ENCODE measurements at places on chromosomes 5 and 9.

GRCh38 chr5:88691945-88692868 is 190.8 kb downstream of the MEF2C start:
- DNase-seq: no peak

DNA sequence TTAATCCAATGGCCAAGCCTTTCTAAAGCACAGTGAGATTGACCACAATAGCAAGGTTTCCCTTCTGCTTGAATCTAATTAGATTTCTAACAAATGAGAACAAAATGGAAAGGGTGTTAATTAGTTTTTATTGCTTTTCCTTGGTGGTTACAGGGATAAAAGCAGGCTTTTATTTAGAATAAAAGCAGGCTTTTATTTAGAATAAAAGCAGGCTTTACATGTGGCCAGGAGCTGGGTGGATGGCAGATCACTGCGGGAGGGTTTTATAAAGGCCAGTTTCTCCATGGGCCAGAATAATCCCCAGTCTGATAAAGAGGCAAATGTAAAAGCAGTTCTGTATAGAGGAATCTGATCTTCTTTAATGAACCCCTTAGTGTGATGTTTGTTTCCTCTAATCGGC is 470.2 kb downstream of the TMEM232 start:
- no peak for DNase-seq

- no peak for DNase-seq
Observed at GRCh38 chr9:129919841-129920240, 84.6 kb downstream of the USP20 start.

DNA sequence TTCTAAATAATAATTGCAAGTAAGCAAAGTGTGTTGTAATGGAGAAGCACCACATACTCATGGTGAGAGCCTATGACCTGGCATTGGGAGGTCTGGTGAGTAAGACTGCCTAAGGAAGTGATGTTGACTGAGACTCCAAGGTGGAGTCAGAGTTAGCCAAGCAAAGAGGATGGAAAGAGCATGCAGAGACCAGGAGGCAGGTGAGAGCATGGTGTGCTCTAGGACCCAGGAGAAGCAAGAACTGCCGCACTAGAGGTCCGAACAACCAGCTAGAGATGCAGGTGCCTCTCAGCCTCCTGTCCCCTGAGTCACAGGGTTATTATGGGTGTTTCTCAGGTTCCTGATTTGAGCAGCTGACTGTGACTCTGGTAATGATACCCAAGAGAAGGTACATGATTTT is 27.3 kb downstream of the ANP32B start:
- no peak for DNase-seq

GRCh38 chr5:174311531-174312269 is 266.2 kb downstream of the NSG2 start:
- DNase-seq: no peak

GRCh38 chr9:27379311-27380251 is 82.6 kb upstream of the EQTN start:
- DNase-seq: no peak

GRCh38 chr5:77397686-77398292 is 94.3 kb downstream of the WDR41 start:
- DNase-seq: no peak

DNA sequence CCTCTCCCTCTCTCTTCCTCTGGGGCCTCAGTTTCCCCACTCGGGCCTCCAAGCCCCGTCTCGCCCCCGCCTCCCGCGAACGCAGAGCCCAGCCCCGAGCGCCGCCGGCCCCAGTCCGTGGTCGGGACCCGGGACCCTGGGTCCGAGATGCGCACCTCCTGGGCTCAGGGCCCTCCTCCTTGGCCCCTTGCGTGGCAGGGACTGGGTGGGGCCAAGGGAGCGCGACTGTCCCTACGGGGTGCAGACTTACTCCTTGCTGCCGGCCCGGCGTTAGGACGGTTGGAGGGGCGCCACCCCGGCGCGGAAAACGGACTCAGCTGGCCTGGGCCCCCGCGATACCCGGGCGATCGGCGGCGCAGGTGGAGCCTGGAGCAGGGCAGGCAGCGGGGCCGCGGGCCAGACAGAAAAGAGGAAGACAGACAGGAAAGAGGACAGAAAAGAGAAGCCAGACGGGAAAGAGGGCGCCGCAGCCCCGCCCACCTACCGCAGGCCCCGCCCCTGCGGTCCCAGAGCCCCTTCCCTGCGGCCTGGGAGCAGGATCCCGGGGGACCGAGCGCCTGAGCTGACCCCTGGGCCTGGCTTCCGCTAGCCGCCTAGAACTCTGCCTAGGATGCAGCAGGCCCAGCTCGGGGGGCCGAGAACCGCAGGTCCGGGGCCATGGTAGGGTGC is at the start of gene GBGT1:
Gene GBGT1, minus strand, starts transcription at position 411 of the 669 bp plus-strand sequence. CDS start 1,502 bp downstream, outside the sequence.
- no peak for DNase-seq

DNA sequence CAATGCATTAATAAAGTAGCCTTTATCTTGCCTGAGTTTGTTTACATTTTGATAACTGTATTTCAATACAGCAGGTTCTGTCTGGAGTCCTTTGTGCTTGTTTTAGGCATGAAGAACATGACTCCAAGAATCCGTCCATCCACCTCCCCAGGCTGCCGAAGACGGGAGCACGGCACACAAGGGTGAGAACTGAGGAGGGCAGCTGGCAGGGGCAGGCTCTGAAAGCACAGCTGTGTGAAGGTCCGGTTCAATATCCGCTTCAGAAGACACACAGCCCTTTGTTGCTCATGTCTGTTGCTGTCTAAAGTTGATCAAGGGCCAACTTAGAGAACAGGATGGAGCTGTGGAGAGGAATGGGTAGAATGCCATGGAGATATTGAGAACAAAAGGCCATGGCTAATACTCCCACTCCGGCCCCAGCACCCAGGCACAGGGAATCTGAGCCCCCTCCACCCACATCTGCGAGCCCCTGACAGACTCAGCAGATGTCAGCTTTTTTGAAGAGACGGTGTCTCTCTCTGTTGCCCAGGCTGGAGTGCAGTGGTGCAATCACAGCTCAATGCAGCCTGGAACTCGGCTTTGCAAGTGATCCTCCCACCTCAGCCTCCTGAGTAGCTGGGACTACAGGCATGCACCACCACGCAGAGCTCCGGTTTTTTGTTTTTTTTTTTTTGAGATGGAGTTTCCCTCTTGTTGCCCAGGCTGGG is 58.5 kb upstream of the GNE start:
- DNase-seq: no peak

GRCh38 chr5:68872088-68872839 is 221.6 kb upstream of the SLC30A5 start:
- DNase-seq: no peak

GRCh38 chr5:1734271-1734907 is 65.2 kb downstream of the MRPL36 start:
- DNase-seq: no peak

- no peak for DNase-seq
Observed at GRCh38 chr5:139158791-139159190, 39.4 kb downstream of the SIL1 start.

GRCh38 chr9:71985297-71985911 is 74.0 kb downstream of the C9orf85 start:
- DNase-seq: no peak

- no peak for DNase-seq
Observed at GRCh38 chr9:4298255-4299004, 1.4 kb downstream of the GLIS3 start.

GRCh38 chr5:74766418-74766848 is 484 bp downstream of the GFM2 start:
- DNase-seq: no peak

DNA sequence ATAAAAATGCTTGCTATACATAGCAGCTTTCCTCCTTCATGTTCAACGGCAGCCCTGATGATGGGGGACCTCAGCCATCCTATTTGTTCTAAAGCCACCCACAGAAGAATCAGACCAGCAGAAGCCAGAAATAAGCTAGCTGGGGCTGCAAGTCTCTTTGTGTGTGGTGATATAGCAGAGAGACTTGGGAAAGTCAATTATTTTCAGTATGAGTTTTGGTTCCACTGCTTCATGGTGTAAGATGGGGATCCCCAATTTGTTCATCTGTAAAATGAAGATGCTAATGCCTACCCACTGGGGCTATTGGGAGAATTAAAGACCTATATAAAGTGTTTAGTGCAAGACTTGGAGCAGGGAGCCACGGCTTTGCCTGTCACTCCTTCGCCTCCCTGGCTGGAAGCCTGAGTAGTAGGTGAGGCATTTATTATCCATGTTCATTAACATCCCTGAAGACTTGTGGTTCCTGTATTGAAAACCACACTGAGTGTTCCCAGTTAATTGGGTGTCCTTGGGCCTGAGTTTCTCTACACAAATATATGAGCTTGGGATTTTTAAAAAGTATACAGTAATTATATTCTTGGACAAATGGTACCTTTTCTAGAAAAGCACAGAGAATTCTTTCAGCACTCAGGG is 210.1 kb upstream of the SLC24A2 start:
- DNase-seq: no peak

DNA sequence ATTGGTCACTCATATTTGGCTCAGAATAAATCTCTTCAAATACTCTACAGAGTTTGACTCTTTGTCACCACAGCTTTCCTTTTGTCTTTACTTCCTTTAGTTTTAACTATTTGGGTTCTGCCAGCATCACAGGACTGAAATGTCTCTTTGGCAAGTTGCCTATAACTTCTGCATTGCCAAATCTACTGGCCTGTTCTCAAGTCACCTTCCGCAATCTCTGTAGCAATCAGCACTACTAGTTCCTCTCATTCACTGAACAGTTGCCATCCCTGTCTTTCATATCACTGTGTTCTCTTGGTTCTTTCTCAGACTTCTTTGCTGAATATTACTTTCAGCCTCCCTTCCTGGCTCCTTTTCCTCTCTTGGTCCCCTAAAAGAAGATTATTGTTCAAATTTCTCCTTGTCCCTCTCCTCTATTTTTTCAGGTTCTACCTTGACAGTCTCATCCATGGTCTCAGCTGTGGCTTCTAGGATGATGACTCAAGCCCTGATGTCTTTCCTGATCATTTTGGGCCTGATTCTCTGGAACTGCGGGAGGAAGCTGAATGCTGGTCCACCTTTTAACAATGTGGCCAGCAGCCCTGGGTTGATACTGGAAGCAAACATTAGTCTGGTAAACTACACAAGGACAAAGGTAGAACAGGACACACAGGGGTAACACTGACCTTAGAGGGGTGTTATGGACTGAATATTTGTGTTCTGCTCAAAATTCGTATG is 44.0 kb upstream of the LIFR start:
- DNase-seq: no peak

DNA sequence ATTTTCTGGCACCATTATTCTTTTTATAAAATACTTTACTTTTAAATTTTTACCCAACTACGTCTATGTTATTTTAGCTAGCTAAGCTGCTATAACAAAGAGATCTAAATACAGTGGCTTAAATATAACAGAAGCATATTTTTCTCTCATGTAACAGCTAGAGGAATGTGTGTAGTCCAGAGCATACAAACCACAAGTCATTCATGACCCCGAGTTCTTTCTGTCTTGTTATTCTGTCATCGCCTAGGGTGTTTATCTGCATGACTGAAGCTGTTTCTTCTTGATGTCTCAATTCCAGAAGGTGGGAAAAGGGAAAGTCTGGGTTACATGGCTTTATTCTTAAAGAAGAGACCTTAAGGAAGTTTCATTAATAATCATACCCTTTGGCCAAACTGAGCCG is 136.9 kb upstream of the RFX3 start:
- no peak for DNase-seq

DNA sequence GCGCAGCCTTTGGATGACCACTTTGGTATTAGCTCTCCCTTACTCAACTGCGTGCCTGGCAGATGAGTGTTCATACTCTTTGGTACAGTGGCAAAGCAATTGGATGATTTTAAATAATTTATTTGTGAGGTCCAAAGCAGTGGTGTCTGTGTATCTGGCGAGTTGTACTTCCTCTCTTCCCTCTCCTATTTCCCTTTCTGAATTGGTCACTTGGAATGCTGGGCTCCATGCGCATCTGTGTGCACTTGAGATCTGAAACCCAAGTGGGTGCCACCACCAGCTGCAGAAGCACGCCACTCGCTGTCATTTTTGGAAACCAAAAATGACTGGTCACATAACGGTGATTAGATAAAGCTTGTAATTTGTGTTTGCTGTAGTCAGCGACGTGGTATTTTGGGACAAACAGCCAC is 386.0 kb upstream of the KLF4 start:
- no peak for DNase-seq

- DNase-seq: no peak
Observed at GRCh38 chr5:133773247-133774202, 161.2 kb upstream of the FSTL4 start.

All from NCI-H2171 (cell line).